ENCODE measurements at places on chromosomes 12 and 14. TPM values are rescaled to one million over a fixed set of nuclear protein-coding genes. Genes with fewer than 3 reads are reported as not detected.

RNASE3 gene
- not detected for polyA plus RNA-seq

CYP27B1 gene
- polyA plus RNA-seq: 0.26 TPM

LTBP2 gene
- polyA plus RNA-seq: 112 TPM

SLC5A8 gene
- polyA plus RNA-seq: not detected

DNA sequence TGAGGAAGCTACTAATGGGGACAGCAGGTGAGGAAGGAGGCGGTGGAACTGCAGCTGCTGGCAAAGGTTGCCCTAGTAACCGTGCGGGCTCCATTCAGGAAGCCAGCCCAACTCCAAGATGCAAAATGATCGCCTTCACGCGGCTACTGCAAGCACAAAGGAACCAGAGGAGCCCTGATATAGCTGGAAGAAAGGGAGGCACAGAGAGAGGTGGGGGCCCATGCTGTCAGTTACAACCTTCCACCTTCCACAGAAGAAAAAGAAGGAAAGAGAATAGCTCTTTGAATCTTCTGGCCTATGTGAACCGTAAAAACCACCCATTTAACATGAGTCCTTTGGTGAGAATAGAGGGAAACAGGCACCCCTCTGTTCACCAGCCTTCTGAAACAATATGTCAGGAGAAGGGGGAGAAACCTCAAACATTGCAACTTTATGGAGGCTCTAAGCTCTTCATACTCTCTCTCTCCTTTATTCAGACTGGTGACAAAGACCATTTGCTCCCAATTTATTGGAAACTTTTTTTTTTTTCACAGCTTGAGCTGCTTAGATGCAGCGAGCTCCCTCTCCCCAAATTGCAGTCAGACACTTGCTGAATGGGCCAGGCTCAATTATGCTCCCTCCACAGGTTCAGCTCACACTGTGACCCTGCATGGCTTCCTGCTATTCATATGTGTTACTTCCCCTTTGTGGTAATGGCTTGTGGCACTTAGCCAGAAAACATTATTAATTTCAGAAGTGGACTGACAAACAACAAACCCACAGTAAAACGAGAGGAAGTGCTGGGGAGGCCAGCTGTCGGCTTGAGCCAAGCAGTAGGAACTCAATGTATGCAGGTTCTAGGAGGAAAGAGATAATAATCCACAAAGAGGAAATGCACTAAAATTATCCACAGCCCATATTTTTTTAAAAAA lies 6.2 kb downstream of the DUSP6 start:
- DNase-seq: peak; percentile 69

GRCh38 chr12:12896260-12896659 lies 4.9 kb downstream of the GPRC5A start:
- DNase-seq: peak; percentile 72

GRCh38 chr14:95770777-95771176 lies 56.9 kb upstream of the TCL1A start:
- DNase-seq: no peak

- no peak for DNase-seq
Measured at GRCh38 chr14:91255026-91255695, 10.7 kb upstream of the GPR68 start.

- no peak for DNase-seq
Measured at GRCh38 chr12:97643924-97644323, 181.3 kb downstream of the RMST start.

GRCh38 chr14:103109535-103110441 lies 13.5 kb upstream of the TNFAIP2 start:
- peak; percentile 81 for DNase-seq

Measured in fibroblast of lung (primary cell).